NCI-H510A treated with DMSO at 0.1 percent for 48 hours (cell line): ENCODE measurements at places on chromosomes 6 and 20.

- no peak for DNase-seq
Observed at GRCh38 chr6:73832313-73832712, 136.3 kb downstream of the CD109 start.

- DNase-seq: no peak
Observed at GRCh38 chr20:38873050-38873581, 53.1 kb upstream of the FAM83D start.

DNA sequence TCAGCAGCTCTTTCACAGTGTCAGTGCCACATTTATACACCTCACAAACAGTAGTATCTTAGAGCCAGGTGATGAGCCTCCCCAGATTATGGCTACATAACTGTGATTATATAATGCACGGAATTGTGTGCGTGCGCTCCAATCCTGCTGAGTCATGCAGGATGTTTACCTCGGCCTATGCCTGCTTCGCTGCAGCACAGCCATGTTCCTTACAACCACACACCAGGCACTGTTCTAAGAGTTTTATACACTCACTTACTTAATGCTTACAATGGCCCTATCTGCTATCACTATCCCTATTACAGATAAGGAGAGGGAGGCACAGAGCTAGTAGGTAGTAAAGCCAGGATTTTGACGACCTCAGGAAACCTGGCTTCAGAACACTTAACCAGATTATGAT lies 7.3 kb downstream of the ZKSCAN3 start:
- no peak for DNase-seq

DNA sequence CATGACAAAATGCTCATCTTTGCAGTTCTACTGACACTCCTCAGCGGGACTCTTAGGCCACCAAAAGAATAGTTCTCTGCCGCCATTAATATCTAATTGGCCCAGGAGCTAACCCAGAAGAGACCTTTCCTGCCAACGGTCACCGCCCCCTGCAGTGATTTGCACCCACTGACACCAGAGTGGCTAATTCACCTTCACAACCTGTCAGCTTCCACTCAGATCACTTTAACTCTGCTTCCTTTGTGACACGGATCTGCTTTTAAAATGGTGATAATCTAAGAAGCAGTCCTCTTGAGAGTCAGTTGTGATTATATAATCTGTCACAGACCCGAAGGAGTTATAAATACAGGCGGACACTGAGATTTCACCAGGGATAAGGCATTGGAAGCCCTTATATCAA lies 172.8 kb downstream of the FRK start:
- no peak for DNase-seq
